ENCODE measurements at places on chromosomes 11 and 22.

GRCh38 chr11:119473901-119474681 is 51.1 kb upstream of the THY1 start:
- DNase-seq = no peak

DNA sequence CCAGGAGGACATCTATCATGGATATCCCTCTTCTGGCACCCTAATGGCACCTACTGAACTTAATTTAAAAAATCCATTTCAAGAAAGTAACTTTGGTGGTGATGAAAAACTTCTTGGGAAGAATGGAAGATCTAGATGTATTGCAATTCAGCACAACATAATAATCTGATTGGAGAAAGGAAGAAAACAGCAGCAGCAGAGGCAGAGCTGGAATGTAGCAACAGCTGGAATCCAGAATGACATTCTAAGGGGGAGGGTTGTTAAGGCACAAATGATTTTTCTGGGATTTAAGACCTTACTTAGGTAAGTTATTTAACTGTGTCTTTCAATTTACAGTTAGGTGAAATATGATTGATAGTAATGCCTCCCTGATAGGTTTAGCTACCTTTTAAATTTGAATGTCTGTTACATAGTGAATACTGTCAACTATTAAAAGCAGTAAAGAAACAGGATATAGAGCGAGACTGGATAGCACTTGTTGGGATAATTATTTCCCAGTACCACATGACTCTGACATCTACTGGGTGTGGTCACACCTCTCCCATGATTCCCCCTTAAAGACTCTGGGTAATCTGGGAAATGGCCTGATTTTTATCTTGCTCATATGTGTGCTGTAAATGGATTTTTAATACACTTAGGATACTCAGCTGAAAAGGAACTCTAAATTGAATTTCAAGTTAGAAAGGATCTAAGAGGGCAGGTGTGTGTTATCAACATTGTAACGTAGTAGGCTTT is 11.7 kb downstream of the CAPRIN1 start:
- no peak for DNase-seq

- no peak for DNase-seq
Observed at GRCh38 chr22:43443152-43443471, 31.3 kb downstream of the MPPED1 start.

- no peak for DNase-seq
Observed at GRCh38 chr11:62796281-62796680, 4.5 kb upstream of the TMEM223 start.

DNA sequence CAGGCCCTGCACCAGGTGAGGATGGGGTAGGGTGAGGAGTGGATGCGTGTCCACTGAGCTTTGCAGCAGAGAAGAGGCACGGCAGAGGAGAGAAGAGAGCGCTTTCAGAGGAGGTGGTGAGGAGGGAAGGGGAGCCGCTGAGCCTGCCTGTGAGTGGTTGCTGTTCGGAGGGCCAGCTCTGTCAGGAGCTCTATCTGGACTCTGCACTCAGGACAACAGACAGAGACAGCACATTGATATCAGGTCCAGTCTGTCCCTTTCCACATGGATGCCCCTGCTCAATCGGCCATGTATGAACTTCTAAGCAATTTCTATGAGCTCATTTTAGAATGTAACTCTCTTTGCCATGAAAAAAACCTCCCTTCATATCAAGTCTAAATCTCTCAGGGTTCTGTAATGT is 158.6 kb downstream of the KIRREL3 start:
- no peak for DNase-seq

DNA sequence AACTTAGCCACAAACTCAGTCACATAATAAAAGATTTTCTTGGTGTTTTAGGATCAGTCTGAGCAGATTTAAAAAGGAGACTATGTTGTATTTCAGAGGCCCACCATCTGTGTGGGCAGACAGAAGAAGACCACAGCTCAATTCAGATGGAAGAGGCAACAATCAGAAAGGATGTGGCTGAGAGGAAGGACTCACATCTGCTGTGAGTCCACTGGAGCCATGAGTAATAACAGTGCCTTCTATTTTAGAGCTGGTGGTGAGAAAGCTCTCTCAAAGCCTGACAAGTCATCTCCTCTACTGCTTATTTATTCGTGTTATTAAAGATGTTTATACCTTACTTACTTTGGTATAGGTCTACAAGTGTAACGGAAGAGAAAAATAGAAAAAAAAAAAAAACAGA is 357.2 kb downstream of the OPCML start:
- no peak for DNase-seq

- peak; percentile 48 for DNase-seq
Observed at GRCh38 chr11:117807482-117808327, 10.7 kb upstream of the DSCAML1 start.

GRCh38 chr11:80320765-80321164 is 879.9 kb upstream of the TENM4 start:
- DNase-seq = no peak

DNA sequence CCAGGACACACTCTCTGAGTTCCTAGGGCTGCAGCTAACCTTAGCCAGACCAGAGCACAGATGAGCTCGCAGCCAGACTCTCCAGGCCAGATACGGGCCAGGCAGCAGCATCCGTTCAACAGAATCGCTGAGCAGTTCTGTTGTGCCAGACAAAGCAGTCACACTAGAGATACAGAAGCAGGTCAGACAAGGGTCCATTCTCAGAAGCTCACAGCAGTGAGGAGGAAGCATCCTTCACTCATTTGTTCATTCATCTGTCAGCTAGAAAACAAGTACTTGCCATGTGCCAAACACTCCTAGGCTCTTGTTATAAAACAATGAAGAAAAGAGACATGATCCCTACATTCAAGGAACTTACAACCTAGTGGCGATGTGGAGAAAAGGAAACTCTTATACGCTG is 2.6 kb downstream of the LMO2 start:
- no peak for DNase-seq

GRCh38 chr22:23293720-23294119 is 113.4 kb downstream of the BCR start:
- no peak for DNase-seq

- DNase-seq = no peak
Observed at GRCh38 chr11:26675233-26675928, 46.5 kb downstream of the SLC5A12 start.

- DNase-seq = no peak
Observed at GRCh38 chr11:116397602-116398084, 375.1 kb downstream of the BUD13 start.

GRCh38 chr22:24554313-24555164 is at the start of gene GUCD1:
GUCD1 (minus strand) TSS chr22:24555138; CDS start chr22:24554991, 147 bp downstream.
- no peak for DNase-seq

DNA sequence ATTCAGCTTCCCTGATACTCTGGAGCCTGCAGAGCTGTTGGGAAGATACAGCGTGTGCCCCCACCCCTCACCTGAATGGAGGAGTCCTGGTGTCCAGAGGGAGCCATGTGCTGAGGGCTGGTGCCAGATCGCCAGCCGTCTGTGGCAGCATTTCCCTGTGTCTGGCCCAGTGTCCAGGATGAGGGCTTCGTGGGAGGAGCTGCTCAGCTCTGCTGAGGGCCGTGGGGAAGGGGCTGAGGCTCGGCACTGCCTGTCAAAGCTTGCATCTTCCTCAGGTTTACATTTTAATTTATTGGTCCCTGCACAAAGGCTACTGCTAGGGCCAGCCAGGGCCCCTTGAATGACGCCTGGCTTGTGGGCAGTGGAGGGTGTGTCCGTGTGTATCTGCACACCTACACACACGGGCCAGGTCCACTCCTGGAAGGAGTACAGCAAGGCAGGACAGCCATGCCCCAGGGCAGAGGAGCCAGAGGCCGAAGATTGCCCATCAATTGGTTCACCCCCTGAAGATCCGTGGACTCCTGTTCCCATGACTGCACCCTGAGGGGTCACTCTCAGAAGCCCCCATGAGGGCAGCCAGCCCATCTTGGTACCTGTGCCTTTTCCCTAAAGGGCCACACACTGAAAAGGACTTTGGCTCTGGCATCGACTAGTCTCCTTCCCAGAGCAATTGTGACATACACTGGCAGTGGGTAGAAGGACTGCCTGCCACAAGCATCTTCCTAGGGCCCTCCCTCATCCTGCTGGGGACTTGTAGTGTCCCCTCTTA is 107.7 kb upstream of the PARVA start:
- no peak for DNase-seq

GRCh38 chr11:35800970-35801953 is 138.7 kb downstream of the TRIM44 start:
- no peak for DNase-seq

- DNase-seq = no peak
Observed at GRCh38 chr11:1751999-1752906, 1.9 kb upstream of the IFITM10 start.

DNA sequence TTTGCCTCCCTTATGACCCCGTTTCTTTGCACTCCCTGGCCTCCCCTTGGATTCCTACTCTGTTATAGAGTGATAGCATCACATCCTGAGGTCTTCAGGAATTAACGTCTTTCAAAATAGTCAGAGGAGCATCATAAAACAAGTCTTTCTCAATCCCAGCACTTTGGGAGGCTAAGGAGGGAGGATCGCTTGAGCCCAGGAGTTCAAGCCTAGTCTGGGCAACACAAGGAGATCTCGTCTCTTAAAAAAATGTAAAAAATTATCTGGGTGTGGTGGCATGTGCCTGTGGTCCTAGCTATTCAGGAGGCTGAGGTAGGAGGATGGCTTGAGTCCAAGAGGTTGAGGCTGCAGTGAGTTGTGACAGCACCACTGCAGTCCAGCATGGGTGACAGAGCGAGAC is 68.7 kb upstream of the AMPD3 start:
- DNase-seq = no peak

GRCh38 chr11:69396051-69396947 is 85.2 kb upstream of the LINC01488 start:
- no peak for DNase-seq

GRCh38 chr22:39700565-39700964 is 130.0 kb downstream of the CACNA1I start:
- DNase-seq = no peak

DNA sequence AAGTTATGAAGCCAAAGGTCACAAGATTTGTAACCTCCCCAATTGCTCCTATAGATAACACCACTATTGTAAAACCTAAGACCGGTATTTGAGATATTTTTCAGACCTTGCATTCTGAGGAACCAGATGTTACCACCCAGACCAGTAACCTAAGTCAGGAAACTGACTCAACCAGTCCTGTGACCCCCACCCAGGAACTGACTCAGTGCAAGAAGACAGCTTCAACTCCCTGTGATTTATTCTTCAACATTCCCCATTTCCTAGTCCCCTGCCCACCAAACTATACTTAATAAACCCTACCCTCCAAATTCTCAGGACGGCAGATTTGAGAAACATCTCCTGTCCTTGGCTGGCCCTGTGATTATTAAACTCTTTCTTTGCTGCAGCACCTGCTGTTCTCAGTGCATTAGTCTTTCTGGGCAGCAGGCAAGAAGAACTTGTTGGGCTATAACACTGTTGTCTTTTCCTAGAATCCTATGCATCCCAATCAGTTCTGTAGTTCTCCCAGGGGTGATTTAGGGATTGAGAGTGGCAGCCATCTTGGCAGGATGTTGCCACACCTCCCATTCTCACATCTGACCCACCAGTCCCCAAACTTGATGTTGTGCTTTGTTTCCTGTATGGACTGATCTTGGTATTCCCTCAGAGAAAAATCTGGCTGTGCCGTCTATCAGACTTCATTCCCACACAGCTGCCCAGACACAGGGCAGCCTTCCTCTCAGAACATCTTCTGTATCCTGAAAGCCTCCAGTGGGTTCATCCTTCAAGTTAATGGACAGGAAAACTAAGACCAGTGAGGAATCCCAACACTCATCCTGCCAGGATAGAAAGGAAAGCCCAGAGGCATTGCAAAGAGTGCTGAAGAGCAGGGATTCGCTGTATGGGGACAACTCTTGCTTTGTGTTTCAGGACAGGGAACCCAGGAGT is 104.0 kb downstream of the PDE2A start:
- DNase-seq = no peak

GRCh38 chr22:24053481-24054226 is 42.5 kb downstream of the CABIN1 start:
- no peak for DNase-seq

DNA sequence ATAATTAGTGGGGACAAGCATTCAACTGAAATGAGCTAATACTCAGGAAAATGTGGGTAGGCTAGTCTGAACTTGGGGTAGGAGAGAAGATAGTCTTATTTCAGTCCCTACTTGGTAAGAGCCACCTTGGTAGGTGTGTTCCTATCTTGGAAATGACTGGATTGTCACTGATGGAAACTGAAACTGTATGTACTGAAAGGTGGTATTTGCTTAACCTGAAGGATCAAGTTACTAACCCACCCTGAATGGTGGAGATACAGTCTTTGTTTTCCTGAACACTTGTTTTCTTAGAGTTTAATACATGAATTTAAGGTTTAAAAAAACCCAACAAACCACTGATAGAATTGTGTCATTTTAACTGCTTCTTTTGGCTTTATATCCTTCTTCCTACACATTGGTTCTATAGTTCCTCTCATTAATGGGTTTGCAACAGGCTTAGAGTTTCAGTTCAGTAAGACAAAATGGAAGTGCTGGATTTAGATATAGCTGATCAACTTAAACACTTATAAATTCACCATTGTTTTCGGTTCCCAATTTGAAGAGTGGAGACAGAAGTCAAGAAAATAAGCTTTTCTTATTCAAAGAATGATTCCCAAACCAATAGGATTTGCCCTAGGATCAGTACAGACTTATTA is 4.2 kb downstream of the FAR1 start:
- DNase-seq = no peak

DNA sequence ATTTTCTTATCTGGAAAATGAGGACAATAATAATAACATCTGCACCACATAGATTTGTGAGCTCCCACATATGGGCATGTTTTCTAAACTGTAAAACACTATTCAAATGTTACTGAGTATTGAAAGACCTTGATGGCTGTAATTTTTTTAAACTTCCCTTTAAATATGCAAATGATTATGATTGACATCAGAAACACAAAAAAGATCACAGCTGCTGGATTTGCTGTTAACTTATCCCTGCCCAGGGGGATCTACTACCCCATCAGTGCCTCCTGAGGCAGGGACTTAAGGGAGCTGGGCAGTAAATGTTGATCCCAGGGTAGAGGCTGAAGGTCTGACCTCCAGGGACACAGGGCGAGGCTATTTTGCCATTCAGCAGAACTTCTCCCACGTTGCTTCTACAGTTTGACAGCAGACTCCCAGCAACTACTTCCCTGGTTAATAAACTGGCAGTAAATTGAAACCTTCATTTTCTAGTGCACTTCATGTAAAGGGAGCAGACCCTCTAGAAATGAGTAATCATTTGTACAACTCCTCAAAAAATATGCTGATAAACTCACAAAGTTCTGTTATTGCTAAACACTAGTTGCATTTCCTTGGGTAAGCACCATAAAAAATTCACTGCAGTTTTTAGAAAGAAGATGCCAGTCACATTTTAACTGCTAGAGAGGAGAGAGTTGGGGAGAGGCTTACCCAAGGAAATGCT is 20.3 kb downstream of the TMPRSS5 start:
- DNase-seq = no peak

DNA sequence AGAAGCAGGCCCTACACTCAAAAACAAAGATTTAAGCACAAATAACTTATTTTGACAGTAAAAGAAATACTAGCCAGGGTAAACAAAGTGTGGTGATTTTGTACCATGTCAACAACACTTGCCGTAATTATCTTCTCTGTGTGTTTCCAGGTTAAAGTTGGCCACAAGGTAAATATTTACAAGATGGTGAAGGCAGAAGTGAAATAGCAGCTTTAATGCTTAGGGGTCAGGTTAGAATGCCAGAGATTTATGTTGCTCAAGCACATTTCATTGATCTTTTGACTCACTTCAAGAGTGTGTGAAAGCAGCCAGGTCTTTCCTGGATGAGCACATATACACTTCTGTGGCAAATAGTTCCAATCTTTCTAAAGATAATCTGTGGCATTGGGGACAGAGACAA is 270.2 kb upstream of the LUZP2 start:
- DNase-seq = no peak
